ENCODE measurements at places on chromosomes 2 and 18.

GRCh38 chr18:13303756-13304364 is 85.3 kb downstream of the LDLRAD4 start:
- DNase-seq, result no peak

- no peak for DNase-seq
Observed at GRCh38 chr2:173153301-173153885, 77.7 kb downstream of the MAP3K20 start.

GRCh38 chr2:136225950-136226835 is 108.2 kb upstream of the CXCR4 start:
- no peak for DNase-seq

GRCh38 chr2:155547571-155547970 is 785.0 kb downstream of the NR4A2 start:
- no peak for DNase-seq

DNA sequence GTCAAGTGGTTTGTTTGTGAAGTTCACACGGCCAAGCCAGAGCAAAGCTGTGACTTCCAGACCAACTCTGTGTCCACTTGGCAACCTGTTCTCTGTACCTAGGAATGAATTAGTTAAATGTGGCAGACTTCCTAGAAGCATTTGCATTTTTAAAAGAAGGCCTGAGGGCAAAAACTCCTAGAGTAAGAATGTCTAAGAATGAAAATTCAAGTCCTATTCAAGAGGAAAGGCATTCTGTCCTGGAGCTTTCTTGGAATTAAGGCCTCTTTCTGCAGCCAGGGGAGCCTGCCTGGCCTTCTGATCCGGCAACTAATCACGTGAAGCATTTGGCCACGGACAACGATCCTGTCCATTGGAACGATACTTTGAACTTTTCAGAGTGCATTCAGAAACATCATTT is 155.0 kb downstream of the SETBP1 start:
- DNase-seq, result no peak

DNA sequence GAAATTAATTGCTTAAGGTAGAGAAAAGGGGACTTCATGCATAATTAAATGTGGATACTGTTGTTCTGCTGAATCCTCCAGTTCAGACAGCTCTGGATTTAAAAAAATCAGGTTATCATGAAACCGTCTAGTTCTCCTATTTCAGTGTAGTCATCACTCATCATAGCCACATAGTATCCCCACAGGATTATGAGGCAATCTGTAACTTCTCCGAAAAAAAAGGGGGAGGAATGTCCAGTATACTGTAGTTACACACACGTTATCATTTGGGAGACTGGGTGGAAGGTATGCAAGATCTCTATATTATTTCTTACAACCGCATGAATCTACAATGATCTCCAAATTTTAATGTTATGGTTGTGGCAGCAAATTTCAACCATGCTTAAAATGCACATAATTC is 114.0 kb downstream of the HIBCH start:
- no peak for DNase-seq

GRCh38 chr2:117631152-117631945 is 183.1 kb upstream of the DDX18 start:
- no peak for DNase-seq

GRCh38 chr18:3016585-3017297 is 3.8 kb upstream of the LPIN2 start:
- peak; percentile 93 for DNase-seq

DNA sequence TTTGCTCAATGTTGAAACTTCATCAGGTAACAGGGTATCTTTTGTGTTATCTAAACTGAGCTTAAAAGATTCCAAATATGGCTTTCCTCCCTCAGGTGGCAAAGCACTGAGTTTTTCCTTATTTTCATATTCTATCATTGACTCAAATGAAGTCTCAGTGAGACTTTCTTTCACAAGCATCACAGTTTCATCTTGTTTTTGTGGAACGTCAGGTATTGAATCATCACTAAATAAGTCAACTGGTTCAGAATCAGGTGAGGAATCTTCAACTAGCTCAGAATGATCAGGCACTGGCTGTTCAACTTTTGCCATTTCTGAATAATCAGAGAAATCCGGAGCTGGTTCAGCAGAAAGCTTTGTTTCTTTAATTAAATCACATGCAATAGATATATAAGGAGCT is 24.6 kb downstream of the RTN4 start:
- no peak for DNase-seq

GRCh38 chr2:6069381-6069780 is 377.2 kb downstream of the SOX11 start:
- no peak for DNase-seq
